ENCODE measurements at places on chromosomes 3 and 15.

DNA sequence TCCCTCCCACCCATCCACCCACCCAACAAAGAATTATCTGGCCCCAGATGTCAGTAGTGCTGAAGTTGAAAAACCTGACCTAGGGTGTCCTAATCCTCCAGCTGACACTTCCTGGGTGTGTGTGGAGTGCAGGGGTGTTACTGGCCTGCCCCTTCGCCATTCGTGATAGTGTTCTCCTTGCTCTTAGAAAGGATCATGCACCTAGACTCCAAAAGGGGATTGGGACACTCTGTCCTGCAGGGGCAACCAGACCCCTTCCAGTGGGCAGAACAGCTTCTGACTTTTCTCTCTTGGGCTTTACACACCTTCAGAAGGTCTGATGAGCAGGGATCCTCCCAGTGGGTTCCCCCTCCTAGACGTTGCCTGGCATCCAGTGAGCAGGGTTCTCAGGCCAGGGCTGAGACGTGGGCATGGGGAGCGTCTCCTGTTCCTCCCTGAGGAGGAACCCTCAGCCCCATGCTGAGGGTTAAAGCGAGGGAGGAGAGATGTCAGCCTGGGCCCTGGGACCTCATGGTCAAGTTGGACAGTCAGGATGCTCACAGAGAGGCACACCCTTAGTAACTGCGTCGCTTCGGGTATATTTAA, 75.0 kb downstream of the AAGAB start:
- DNase-seq, result no peak

DNA sequence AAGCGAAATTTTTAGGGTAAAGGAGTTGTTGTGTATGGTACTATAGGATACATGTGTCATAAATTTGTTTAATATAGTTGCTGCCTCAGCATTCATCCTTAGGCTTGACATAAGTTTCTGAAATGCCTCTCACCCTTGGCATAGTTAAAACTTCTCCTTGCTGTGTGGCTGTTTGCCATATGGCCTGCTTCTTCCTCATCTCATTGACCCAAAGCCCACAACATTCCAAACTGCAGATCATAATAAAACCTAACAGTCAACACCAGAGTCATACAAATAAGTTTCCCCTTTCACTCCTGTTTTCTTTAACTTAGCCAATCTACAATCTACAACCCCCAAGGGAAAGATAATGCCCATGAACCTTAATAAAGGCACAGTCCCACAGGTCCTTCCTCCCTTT, 136.6 kb downstream of the TMCC1 start:
- no peak for DNase-seq

DNA sequence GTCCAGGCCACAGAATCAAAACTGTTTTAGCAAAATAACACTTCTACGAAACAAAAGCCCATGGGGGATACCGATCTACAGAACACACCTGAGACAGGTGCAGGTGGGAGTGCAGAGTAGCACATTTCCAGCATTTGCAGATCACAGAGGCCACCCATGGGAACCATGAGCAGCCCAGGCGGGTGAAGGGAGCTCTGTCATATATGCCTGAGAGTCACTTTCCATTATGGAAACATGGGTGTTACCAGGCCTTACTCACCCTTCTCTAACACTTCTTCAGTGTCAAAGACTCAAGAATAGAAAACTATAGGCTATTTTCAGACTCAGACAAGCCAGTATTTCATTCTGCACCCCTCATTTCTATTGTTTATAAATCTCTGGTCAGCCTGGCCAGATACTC, 3.5 kb downstream of the PLA1A start:
- DNase-seq, result no peak

- DNase-seq, result no peak
Observed at GRCh38 chr3:126370606-126371005, 13.4 kb upstream of the KLF15 start.

DNA sequence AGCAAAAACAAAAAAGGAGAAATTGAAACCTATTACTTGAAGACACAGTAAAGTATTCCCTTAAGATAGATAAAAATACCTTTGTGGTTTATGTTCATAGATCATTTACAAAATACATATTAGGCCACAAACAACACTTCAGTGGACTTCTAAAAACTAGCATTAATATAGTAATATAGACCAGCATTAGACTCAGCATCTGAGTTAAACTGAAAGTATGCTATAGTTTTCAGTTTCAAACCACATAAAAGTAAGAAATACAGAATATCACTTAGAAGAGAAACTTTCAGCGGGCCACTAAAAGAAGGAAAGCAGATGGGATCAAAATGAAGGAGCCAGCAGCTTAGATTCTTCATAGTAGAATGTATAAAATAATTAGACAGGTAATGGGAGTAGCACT, 86.6 kb downstream of the MSL2 start:
- DNase-seq, result no peak

- no peak for DNase-seq
Observed at GRCh38 chr15:28078191-28078719, 20.9 kb downstream of the OCA2 start.

GRCh38 chr3:196947136-196947859, 5.0 kb upstream of the NCBP2 start:
- no peak for DNase-seq

DNA sequence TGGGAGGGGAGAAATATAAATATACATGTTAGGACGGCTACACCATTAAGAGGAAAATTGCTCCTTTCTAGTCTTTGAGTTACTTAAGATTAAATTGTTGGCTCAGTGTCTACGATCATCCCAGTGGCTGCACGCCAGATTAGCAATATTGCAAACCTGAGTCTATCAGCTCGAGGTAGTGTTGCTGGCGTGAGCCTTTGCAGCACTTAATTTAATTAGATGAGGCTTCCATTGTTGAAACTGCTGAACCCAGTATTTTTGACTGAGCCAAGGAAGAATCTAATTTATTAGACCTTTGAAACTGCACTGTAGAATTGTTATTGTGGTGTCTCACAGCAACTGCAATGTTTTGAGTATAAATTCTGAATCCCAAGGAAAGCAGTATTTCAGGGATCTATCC, 782.4 kb upstream of the ROBO1 start:
- DNase-seq, result no peak

DNA sequence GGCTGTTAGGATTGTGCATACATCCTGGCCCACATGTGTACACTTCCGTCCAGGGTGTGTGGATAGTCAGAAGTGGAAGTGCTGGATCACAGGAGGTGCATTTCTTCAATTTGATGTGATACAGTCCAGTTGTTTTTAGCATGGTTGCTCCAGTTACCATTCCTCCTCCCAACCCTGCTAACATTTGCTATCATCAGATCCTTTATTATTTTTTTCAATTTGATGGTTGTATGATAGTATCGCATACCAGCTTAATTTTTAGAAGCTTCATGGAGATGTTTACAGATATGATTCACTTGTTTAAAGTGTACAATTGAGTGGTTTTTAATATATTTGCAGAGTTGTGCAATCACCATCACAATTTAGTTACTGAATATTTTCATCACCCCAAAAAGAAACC, 202.7 kb downstream of the ITPR1 start:
- no peak for DNase-seq

DNA sequence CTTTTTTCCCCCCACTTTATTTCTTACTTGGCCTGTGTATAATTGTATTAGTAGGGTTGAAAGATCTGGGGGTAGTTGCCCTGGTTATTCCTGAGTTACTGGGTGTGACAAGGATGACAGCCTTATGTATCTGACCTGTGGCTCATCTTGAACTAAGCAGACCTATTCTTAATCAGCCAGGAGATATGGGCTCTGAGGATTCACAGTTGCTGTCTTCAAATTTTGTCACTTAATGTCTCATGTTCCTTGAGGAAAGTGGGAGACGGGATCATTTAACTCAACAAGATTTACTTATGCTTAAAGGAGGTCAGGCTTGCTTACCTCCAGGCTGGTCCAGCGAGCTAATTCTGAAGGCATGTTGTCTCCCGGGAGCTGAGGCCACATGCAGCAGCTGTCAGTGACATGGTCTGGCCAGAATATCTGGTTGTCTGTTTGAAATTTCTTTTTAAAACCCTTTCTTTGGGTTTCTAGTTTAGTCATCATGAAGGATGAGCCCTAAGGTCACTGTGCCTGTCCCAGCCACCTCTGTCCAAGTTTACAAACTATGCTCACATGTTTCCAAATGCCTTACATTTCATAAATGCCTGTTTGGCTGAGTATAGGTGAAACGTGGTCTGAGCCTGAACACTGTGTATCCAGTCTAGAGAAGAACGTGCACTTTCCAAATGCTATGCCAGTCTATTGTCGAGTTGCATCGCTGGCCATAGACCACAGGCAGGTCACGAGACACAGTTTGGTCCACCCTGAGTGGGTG, 26.8 kb downstream of the LRTM1 start:
- no peak for DNase-seq

DNA sequence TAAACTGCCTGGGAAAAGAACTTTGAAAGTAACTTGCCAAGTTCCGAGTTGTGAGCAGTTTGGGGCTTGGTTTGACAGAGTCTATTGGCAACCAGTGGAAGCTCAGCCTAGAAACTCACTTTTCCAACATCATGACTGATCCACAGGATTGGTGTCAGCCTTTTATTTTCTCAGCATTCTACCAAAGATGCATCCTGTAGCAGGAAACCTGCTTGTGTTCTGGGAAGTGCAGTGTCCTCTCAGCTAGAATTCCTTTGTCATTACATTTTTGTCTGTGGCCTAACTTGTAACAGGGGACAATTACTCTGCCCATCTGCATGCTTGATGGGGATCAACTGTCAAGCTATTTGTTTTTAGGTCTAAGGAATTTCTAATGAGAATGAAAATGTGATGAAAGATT, 116.7 kb upstream of the LMOD3 start:
- no peak for DNase-seq

DNA sequence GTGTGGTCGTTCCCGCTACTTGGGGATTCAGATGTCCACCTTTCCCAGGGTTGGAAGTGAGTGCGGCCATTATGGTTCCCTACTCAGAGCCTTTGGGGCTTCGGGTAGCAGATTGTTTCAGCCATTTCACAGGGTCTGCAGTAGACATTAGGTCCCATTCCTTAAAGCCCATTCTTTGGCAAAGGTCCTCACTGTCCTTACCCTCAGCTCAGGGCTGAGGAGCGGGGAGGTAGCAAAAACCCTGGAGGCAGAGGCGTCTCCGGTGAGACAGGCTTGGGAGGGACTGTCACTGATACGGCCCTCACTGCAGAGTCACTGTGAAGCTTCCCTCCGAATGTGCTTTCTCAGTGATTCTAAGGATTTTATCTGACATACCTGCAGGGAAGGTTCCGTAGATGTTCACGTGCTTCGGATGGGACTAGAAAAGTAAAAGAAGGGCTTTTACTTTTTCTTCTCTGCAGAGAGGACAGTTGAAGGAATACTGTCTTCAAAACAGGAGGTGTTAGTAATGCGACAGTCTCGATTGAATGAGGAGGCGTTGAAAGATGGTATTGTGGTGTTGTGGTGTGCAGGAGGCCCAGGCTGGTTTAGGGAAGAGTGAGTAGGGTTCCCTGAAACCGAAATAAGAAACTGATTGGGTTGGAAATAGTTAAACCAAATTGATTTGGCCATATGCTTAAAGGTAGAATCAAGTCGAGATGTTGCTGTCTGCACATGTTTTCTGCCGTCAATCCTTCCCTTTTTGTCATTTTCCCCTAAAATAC, 630 bp downstream of the ATP6V1A start:
- DNase-seq, result no peak

- DNase-seq, result no peak
Observed at GRCh38 chr15:62850318-62850717, 192.2 kb upstream of the TPM1 start.

GRCh38 chr3:183400352-183400751, 28.1 kb downstream of the MCF2L2 start:
- DNase-seq, result no peak

DNA sequence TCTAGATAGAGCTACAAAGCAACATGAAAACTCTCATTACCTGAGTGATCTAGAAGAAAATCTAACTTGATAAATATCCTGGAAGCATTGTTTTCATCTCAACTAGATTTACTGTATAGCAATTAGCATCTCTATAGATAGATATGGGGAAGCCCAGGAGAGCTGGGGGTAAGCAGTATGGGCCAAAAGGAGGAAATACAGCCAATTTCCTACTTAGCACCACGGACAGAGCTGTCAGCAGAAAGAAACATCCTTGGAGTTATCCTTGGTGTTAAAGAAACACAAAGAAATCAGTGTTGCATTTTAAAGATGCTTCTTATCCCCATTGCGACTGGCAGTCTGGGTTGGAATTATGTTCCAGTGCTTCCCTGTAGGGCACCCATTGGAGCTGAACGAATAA, 126.2 kb downstream of the TIGIT start:
- no peak for DNase-seq

DNA sequence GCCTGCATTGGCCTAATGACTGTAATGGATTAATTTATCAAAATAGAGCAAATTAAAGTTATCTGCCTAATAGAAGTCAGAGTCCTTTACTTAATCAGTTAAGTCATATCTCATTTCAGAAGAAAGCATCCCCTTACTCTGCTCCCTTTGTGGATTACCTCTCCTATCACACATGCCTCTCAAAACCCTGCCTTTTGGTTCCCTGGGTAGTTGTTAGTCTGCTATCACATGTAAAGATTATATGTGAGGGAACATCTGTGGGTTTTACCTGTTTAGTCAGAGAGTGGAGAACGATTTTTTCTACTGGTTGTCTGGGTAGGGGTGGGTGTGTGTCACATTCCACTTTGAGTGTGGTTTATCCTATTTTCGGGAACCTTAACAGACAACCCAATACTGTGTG, 16.4 kb downstream of the UBE2E2 start:
- no peak for DNase-seq

- no peak for DNase-seq
Observed at GRCh38 chr15:49331951-49332350, 91.1 kb upstream of the FGF7 start.

DNA sequence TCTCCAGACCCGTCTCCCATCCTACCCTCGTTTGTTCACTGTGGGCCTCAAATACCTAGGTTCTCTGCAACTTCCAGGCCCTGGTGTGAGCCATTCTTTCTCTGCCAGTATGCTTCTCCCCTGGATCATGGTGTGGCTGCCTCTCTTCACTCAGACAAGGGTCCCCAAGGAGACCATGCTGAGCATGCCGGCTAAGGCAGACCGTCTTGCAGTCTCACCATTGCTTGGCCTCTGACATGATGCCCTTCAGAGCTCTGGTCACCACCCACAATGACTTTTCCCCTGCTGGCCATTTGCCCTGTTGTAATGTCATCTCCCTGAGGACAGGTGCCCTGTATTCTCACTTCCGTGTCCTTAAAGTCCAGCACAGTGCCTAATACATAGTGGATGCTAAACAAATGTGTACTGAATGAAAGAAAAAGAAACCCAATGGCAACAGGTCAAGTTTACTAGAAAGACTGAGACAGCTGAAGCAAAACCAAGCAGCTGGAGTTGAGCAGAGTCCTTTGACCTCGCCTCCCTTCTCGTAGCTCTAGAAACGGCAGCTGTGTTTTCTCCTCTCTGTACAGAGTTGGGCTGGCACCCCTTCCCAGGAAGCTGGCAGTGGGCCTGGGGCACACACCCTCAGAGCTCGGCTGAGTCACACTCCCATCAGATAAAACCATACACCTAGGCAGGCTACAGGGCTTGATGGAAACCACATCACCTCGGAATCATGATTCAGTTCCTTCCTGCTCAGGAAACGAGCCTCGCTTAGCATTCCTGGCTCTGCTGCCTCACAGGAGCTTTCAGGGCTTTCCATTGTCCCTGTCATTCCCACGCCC, 8.6 kb downstream of the TLR9 start:
- DNase-seq, result no peak
